ENCODE measurements at places on chromosomes 13 and 19. TPM values are rescaled to one million over a fixed set of nuclear protein-coding genes. Genes with fewer than 3 reads are reported as not detected.

NDUFA7 gene
- total RNA-seq: 85.1 TPM

GJA3 gene
- 0.29 TPM for total RNA-seq

C13orf42 gene
- total RNA-seq: not detected

KLK4 gene
- total RNA-seq: not detected

CARM1 gene
- total RNA-seq: 78.3 TPM

RFPL4AL1 gene
- not detected for total RNA-seq

ZNF69 gene
- 0.94 TPM for total RNA-seq

KLHL1 gene
- not detected for total RNA-seq

GCDH gene
- 34.4 TPM for total RNA-seq

EEF1AKMT1 gene
- total RNA-seq: 16.5 TPM

SIGLEC12 gene
- total RNA-seq: 0.24 TPM

DNA sequence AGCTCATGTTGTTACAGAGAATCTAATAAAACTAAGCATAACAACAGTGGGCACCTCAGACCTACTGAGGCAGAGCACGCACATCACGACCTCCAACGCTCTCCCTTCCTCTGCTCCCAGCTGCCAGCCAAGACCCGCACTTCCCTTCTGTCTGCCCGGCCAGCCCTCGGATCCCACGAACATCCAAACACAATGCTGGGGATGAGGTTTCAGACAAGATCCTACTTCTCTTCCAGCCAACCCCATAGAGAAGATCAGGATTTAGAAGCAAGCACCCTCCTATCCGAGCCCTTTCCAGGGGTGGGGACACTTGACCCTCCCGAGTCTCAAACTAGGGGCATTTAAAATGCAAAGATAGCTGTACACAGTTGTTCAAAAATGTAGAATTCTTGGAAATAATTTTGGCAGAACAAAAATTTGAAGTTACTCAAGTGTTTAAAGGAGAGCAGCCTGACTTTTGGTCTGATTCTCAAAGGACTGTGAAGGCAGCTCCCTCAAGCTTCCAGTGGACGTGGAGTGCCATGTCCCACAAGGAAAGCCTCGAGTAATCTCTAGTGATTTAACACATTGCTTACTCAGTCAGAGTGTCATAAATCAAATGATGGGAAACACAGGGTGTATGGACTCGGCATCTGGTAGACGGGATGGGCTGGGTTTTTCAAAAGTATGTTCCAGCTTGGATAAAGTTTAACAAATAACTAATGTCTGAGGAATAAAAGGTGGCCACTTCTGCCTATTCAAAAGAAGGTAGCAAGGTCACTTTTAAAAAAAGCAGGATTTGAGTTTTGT lies 32.8 kb downstream of the ANKRD10 start:
- no peak for DNase-seq

DNA sequence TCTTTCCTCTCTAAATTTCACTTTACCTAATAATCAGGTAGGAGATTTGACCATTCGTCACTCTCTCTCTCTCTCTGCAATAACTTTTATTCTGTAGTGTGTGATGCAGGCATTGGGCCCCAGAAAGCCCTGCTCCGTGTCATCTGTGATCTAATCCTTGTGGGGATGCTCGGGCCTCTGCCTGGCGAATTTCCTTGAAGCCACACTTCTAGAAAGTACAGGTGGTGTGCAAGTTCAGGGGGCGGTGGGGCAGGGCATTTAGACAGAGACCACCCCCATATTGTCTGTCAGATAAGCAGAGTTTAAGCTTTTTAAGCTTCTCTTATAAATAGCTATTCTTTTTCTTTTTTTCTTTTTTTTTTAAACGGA lies 53.4 kb upstream of the GPR12 start:
- DNase-seq: no peak

DNA sequence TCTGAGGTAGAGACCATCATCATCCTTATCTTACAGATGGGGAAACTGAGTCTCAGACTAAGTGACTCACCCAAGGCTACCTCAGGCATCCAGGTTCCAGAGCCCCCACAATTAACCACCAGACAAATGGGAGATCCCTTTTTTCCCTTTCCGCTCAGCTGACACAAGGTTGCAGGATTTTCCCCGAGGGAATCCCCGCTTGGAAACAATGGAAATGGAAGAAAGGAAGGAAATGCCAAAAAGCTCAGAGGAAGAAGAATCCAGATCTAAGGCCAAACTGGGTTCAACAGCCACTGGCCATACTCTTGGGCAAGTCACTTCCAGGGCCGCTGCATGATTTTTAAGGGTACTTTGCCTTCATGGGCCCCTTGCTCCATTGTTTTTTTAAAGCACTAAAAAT lies 1.6 kb downstream of the ZNF71 start:
- no peak for DNase-seq

- no peak for DNase-seq
Observed at GRCh38 chr13:44951184-44951583, 38.1 kb downstream of the NUFIP1 start.

GRCh38 chr13:104750377-104750776 lies 1684.2 kb upstream of the SLC10A2 start:
- no peak for DNase-seq

- peak; percentile 92 for DNase-seq
Observed at GRCh38 chr19:38551450-38551813, 66.3 kb downstream of the MAP4K1 start.

GRCh38 chr13:105925496-105925895 lies 610.0 kb downstream of the EFNB2 start:
- DNase-seq: no peak

DNA sequence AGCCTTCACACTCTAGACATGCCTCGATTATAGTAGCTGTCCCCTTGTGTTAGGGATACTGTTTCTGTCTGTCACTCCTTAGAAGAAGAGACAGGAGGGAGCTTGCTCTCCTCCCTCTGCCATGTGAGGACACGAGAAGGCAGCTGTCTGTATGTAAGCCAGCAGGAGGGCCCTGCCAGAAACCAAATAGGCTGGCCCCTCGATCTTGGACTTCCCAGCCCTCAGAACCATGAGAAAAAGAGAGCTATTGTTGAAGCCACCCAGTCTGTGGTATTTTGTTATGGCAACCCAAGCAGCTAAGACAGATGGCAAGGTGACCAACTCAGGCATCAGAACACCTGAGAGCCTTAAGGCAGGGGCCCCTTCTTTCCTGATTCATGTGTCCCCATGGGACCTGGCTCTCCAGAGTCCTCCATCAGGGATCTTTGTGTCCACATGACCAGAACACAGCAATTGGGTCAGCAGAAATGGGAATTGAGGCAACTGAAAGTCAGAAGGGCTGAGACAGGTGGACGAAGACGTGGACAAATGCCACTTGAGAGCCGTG lies 65.6 kb upstream of the NPAS1 start:
- no peak for DNase-seq

GRCh38 chr13:112764864-112765561 lies 75.2 kb downstream of the ATP11A start:
- DNase-seq: no peak

GRCh38 chr13:44103429-44104196 lies 223.9 kb downstream of the LACC1 start:
- no peak for DNase-seq

DNA sequence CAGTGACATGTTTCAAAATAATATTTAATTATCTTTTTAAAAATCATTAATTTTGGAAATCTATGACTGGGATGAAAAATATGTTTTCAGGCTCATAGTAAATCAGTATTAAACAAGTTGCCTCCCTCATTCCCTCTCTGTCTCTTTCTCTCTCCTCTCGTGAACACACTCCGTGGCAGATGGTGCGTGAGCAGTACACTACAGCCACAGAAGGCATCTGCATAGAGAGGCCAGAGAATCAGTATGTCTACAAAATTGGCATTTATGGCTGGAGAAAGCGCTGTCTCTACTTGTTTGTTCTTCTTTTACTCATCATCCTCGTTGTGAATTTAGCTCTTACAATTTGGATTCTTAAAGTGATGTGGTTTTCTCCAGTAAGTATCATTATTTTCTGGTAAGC lies 22.7 kb downstream of the SGCG start:
- no peak for DNase-seq

DNA sequence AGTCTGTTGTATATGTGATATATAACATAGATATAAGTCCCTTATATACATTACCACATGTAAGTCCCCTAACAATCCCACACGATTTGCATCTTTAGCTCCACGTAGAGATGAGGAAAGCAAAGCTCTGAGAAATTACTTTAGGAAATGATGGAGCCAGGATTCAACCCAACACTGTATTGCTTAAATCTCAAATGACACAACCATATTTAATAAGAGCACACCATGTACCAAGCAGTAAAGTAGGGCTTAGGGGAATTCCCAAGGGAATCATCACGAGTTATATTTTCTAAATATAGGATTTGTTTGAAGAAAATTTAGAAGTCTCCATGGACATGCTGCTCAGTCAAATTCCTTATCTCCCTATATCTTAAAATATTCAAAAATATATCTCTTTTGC lies 61.3 kb upstream of the POMP start:
- no peak for DNase-seq

- no peak for DNase-seq
Observed at GRCh38 chr13:91459485-91459884, 61.1 kb downstream of the GPC5 start.

- DNase-seq: no peak
Observed at GRCh38 chr19:47470447-47471195, 1.1 kb downstream of the SLC8A2 start.

DNA sequence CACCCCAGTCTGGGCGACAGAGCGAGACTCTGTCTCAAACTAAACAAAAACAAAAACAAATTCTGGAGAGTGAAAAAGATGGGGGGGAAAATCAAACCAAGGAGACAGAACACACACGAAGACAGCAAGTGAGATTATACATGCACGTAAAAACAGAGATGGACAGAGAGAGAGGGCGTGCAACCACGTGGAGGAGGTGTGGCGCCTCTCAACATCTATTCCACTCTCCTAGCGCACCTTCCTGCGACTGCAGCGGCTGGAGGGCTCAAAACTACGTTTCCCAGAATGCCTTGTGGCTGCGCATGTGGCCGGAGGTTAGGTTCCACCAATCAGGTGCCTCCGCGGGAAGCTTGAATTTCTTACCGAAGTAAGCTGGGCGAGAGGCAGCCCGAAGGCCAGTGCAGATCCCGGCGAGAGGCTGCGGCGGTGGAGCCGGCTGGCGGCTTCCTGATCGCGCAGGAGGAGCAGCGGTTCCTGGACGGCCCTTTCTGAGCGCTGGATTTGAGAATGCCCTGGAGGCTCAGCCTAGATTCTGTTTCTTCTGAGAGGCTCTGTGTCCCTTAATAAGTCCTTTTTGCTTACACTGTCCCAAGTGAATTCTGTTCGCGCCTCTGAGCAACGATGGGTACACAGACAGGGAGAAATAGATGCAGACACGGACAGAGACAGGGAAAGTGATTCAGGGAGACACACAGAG lies 13.1 kb upstream of the NANOS2 start:
- peak; percentile 95 for DNase-seq

GRCh38 chr19:44643605-44644401 lies at the start of gene PVR:
PVR (plus strand) TSS chr19:44643910; CDS start chr19:44644097, 187 bp downstream.
- DNase-seq: peak; percentile 53

DNA sequence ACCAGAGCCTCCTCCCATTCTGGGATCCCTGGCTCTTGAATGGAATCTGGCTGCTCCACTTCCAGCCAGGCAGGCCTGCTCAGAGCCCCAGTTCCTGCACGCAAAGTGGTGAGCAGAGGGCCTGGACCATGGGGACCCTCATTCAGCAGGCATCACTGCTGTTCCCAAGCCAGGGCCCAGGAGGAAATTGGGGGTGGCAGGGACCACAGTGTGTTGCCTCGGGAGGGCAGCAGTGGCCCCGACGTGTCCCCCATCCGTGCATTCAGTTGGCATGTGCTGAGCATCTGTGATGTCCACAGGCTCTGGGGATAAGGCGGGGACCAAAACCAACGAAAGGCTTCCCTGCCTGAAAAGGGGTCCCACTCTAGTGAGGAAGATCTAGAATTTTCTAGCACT lies 11.2 kb downstream of the CCDC97 start:
- no peak for DNase-seq

GRCh38 chr19:13212759-13213330 lies 62.6 kb downstream of the IER2 start:
- peak; percentile 85 for DNase-seq

- peak; percentile 38 for DNase-seq
Observed at GRCh38 chr13:40994581-40995230, 24.4 kb downstream of the ELF1 start.

DNA sequence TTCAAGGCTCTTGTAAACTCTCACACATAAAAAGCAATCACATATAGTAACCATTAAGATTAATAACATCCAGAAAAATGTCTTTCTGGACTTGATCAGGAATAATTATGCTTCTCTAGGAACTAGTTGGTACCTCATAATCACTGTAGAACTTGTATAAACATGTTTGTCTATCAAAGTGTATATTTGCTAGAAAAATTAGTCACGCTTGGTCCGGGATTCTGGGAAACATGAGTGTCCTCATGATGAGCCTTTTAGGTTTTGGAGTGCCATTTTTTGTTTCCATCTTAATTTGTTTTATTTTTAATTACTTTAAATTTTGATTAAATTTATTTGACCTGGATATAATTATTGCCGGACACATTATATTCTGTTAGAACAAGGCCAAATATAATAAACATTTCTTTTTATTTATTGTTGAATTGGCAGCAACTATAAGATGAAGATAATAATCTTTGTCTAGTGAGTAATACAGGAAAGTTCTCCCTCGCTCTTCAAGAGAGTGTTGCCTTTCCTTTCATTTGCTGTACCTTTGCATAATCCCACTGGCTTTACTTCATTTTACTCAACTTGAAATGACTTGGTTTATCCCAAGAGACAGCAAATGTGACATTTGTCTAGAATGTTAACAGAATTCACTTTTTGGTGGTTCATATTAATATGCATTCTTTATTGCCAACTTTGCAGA lies 207.0 kb downstream of the NALCN start:
- no peak for DNase-seq

DNA sequence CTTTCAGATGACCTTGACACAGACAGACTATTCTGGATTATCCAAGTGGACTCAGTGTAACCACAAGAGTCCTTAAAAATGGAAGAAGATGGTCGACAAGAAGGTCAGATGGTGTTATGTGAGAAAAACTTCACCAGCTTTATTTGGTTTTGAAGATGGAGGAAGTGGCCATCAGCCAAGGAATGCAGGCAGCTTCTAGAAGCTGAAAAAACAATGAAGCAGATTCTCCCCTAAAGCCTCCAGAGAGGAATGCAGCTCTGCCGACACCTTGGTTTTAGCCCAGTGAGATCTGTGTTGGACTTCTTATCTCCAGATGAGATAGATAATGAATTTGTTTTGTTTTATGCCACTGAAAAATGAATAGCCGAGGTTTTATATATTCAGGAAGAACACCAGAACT lies 501.5 kb downstream of the DCT start:
- no peak for DNase-seq

DNA sequence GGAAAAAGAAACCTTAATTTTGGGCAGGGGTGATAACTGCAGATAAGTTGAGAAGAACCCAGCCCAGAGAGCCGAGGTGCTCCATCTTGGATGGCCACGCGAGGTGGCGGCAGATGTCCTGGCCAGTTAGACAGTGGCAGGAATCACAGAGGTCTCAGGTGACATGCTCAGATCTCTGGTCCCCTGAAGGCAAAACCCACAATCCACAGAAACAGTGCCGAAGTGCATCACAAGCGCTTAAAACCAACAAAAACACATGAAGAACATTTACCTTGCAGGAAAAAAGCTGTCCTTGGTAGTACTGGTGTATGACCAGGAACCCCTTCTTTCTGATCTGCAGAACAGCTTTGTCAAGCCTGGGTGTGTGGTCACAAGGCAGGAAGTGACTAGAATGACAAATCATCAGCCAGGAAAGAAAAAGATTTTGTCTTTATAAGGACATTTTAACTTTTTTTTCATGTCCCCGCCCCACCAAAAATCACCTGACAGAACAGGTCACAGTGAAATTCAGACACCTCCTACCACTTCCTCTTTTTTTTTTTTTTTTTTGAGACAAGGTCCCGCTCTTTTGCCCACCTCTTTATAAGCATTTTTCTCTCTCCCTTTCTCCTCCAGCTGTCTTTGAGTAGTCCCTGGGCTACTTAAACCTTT lies at the start of gene LCP1:
Gene LCP1 (minus strand): TSS at position 338 of the 651 bp plus-strand sequence. CDS start 22,515 bp downstream, outside the sequence.
- peak; percentile 87 for DNase-seq

- DNase-seq: no peak
Observed at GRCh38 chr13:113723410-113724015, 35.5 kb upstream of the TMEM255B start.

Data from activated CD4-positive, alpha-beta memory T cell treated with anti-CD3 and anti-CD28 coated beads for 36 hours (primary cell).